ENCODE measurements at places on chromosomes 12 and 14.
A peak's percentile ranks its signal among the peaks of the same experiment; 100 is the strongest.

- no peak for DNase-seq
Measured at GRCh38 chr12:120328228-120328627, 649 bp upstream of the PLA2G1B start.

- no peak for DNase-seq
Measured at GRCh38 chr12:55699471-55700055, 8.1 kb downstream of the ITGA7 start.

DNA sequence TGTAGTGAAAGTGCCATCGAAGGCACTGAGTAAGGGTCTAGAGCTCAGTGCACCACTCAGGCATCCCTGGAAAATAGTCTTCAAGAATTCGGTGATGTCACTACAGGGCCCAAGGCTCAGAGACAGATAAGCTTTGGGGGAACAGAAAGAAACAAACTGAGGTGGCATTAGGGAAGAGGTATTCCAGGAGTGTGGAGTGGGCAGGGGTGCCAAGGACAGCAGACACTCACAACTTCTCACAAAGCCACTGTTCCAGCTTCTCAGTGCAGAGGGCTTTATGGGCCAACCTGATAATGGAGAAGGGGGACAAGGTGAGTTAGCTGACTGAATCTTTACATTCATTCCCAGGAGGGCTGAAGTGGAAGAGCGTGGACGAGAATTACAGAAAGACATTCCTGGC lies 2.1 kb downstream of the LALBA start:
- no peak for DNase-seq

DNA sequence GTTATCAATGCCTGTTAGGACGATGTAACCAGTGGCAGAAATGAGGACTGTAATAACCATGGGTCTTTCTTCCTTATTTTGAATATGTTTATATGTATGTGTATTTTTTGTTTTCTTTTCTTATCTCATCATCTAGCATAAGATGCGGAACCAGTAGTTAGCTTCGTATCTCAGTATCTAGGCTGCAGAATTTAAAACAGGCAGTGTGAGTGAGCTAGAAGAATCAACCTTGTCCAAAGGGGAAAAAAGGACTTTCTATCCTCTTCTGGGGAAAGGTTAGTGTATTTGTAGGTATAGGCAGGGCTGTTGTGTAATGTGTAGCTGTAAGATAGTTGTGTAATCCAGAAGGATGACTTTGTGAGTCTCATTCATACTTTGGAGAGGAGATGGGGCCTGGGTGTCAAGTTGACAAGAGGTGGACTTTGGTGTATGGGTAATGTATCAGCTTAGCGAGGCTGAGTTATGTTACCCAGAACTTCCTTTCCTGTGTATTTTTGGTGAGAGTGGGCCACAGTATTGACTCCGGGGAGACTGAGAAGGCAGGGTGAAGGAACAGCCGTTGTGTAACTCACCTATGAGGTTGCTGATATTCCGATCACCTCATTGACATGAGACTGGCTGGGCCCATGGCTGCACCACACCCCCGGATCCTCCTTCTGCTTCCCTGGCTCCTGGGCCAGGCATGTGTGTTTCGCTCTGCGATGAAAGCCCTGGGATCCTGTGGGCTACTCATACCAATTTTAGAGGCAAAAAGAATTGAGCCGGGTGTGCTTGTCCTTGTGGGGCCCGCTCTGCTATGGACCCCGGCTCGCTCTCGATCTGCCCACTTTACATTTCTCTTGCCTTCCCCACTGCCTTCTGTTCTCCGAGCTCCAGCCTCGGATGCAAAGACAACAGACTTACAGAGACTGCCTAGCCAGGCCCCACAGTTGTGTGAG lies 24.3 kb downstream of the DLK1 start:
- DNase-seq: no peak

- DNase-seq: peak; percentile 72
Measured at GRCh38 chr12:76032043-76032981, 736 bp upstream of the PHLDA1 start.

- DNase-seq: no peak
Measured at GRCh38 chr12:22792138-22792537, 167.2 kb downstream of the ETNK1 start.

- DNase-seq: peak; percentile 27
Measured at GRCh38 chr12:108955225-108955835, 65.5 kb downstream of the SVOP start.

DNA sequence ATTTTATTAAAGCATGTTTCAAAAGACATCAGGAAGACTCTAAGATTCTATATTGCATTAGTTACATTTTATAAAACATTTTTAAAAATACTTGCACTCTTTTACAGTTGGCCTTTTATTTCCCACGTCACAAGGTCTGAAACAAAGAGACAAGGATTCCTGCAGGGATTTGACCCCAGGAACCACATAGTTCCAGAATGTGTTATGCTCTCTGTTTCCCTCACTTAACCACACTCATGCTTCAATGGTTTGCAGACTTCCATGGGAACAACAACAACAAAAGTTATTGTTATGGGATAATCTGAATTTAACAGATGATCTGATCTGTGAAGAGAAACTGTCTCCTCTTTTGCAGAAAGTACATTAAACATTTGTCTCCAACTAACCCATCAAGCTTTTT lies 104.3 kb upstream of the PPFIA2 start:
- DNase-seq: no peak

GRCh38 chr14:37585971-37586796 lies 8.9 kb downstream of the FOXA1 start:
- DNase-seq: peak; percentile 69

DNA sequence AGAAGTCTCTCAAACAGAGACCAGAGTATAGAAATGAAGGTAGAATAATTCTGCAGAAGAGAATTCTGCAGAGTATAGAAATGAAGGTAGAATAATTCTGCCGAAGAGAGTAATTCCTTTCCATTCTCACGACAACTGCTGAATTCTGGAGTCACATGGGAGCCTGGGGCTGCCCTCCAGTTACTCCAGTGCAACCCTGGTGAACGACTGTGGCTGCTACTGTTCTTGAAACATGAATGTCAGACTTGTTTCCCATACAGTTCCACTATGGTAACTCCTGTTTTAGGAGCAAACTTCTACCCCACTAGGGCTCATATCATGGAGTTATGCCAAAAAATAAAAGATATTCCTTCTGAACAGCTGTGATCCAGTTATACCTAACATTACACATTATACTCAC lies 164.4 kb downstream of the KICS2 start:
- no peak for DNase-seq

DNA sequence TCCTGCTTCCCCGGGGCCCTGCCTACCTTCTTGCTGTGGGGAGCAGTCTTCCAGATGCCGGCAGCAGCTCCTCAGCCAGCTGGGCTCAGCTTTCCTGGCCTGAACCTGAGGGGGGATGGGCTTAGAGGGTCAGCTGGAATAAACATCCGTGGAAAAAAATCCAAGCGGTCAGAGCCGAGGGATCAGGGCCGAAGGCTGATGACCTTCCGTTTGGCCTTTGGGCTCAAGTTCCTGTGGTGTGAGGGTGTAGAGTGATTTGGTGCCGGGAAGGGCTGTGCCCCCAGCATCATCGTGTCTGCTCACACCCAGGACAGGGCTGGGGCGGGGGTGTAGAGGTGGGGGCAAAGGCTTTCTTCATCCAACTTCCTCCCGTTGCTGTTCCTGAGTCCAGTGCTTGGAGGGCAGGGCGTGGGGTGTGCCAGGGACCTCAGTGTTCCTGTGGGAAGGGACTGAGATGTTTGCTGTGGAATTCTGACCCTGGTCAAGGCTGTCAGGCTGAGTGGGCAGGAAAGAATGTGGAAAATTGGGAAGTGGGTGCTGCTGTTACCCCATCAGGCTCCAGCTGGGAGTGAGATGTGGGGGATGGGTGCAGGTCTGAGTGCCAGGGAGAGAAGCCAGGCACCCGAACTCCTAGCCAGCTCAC lies 2.6 kb downstream of the SMIM41 start:
- DNase-seq: no peak

DNA sequence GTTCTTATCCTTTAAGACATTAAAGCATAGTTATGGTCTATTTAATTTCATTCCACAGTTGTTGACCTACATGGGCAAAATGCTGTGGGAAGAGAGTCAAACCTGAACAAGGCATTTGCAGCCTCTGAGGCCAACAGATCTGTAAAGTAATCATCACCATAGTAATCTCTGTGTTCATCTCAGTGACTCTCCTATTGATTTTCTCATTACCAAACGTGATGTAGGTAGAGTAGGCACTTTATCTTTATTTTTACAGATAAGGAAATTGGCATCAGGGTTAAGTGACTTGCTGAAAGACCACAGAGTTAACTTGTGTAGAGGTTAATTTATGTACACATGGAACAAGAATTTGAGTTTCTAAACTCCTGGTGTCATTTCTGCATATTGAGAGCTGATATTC lies 203.0 kb downstream of the ESR2 start:
- no peak for DNase-seq

DNA sequence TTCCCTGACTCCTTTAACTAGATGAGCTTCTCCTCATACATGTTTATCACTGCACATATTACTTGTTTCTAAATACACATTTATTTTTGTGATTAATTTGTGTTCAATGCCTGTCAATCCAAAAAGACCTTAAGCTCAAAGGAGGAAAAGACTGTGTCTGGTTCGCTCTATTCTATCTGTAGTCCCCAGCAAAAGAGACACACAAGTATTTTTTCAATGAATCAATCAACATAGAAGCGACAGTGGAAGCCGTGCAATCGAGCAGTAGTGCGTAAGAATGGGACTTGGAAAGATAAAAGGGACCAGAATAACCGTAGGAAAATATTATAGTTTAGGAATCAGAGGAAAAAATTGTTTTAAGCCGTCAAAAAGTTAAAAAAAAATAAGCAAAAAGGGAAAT lies 951 bp downstream of the WDHD1 start:
- DNase-seq: no peak

DNA sequence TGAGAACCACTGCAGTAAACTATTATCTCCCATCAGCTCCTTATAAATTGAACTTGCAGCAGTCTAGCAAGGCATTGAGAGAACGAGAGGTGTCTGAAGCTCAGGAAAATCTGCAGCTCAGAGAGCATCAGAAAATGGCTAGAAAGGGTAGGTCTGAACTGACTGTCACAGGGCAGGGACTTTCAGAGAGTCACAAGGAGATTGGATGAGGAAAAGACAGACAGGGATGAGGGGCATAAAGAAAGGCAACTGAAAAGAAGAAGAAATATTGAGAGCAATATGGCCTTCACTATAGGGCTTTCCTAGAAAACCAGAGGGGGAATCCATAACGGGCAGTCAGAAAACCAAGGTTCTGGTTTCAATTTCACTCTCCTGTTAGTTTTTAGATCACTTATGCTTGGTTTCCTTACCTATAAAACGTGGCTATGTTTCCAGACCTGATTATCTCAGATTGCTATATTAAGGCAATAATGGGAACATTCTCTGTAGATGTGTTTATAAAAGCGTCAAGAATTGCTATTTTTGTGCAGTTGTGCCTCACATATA lies 40.9 kb downstream of the PDE6H start:
- DNase-seq: no peak

GRCh38 chr12:130212384-130212989 lies 50.2 kb downstream of the FZD10 start:
- DNase-seq: no peak

DNA sequence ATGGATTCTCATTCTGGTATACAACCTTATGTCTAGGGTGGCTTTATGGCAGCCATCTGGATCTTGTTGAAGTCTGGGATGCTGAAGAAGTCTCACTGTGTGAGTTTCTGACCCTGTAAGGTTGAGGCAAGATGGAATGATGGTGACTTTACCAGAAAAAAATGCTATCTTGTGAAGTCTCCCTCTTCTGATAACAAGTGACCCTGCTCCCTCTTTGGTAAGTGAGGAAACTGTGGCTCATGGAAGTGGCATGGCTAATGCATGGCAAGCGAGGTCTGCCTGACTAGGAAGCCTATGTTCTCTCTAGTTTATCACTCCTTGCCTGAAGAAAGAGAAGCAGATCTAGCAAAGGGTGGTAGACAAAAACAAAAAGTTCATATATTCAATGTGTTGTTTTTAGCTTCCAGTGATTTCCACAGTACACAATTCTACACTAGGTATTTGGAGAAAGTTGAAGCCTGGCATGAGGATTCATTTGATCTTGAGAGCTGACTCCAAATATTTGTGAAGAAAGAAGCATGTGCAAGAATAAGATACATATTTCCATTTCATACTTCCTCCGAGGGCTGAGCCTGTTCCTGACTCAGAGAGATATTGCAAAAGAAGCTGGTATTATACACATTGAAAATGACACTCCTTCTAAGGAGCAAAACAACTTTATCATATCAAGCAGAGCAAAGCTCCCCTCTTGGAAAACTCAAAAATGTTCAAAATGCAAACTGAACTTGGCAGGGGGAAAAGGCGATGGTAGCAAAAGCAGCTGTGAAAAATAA lies 63.6 kb downstream of the HELB start:
- no peak for DNase-seq
